ENCODE measurements at places on chromosomes 3 and 15.

DNA sequence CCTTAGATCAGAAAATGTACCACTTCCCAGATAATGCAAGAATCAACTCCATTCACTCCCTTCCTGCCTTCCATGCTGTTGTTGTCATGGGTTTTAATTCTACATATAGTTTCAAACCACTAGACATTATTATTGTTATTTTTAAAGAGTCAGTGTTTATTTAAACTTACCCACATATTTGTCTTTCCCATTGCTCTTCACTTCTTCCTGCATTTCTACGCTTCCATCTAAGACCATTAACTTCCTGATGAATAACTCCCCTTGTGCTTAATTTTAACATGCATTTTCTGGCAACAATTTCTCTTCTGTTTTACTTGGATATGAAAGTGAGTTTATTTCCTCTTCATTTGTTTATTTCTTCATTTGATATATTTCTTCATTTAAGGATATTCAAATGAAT lies 127.1 kb upstream of the FHIT start:
- no peak for DNase-seq

DNA sequence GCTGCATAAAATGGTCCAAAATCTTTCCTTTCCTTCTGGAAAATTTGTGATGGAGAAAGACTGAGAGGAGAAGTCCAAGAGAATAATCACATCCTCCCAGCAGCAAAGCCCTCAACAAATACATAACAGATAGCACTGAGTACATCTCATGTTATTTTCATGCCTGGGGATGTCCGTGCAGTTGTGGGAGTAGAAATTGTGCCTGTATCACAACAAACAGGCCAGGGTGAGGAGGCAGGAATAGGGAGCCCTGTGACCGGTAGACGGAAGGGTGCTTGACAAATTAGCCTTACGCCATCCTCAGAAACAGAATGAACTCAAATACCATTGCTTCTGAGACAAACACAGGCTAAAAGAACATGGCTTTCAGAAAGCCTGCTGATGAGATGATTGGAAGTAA lies 333.2 kb upstream of the UMPS start:
- no peak for DNase-seq

DNA sequence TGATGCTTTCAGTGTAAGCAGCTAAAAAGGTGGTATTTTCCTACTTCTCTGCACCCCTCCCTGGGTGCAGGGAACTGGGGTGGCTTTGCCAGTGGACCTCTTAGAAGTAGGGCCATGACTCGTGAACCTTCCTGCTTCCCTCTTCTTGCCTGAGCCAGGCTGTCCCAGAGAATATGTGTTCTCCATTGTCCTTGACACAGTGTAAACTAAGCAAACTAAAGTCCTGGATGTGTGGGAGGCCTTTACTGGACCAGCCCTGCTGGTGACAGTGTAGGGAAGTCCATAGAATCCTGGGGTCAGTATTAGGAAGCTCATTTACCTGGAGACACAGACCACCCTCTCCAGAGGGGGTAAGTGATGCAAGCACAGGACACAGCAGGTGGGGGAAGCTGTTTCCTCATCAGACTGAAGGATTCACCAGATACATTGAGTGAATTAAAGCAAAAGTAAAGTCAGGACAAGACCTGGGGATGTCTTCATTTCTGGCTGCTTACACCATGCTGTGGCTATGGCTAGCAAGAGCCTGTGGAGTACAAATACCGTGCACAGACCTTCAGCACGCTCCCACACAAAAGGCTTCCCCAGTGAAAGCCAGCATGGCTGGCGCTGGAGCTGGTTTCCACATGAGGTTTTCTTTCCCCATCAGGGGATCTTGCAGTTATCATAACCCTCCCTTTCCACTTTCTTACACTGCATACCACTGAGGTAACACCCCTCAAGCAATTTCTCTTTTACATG lies 64.8 kb upstream of the LPP start:
- no peak for DNase-seq

GRCh38 chr3:158205994-158206393 lies 96.1 kb downstream of the RSRC1 start:
- peak; percentile 0 for DNase-seq

DNA sequence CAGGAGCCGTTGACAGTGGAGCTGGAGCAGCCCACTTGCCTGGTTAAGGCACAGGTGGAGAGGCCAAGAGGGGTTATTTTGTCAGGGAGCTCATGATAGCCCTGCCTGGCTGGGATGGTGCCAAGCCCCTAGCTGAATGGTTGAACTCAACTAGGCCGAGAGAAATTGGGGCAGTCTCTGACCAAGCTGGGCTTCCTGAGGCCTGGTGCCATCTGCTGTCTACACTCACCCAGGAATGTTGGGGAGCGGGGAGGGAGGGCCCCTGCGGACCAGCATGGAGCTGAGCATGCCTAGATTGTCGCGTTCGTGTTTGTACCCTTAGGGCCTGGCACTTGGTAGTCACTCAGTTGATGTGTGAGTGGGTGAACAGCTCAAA lies 1.2 kb downstream of the BRPF1 start:
- DNase-seq: no peak

DNA sequence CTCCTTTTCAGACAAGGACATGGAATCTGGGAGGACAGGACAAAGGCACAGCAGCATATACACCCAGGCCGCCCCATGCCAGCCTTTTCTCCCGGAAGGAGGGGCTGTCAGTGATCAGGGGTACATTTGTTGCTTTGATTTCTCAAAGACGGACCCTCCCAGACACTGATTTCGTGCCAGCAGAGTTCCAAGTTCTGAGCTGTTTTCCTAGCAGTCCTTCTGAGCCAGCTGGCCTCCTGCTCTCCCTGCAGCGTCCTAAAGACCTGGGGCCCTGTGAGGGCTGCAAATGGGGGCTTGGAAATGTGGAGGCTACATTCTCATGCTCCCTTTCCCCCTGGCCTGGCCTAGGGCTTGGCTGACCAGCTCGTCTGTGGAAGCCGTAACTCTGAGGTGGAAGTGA lies 22.3 kb downstream of the CTSH start:
- DNase-seq: no peak

DNA sequence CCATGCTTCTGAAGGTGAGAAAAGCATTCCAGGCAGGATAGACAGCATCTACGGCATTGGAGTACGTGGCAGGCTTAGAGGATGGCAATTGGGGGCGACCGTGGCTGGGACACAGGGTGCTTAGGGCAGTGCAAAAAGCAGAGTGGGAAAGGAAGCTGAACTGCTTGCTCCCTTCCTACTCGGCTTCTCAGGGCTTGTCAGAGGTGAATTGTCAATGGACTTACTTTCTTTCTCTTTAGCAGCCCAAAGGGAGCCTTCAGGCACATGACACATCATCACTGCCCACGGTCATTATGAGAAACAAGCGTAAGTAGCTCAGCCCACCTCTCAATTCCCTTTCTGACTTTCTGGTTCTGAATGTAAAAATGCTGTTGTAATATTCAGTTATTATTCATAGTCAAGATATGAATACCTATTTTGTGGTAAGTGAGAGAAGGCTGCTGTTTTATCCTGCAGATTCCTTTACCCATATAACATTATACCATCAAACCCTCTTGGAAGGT lies 84.3 kb downstream of the KLHL25 start:
- peak; percentile 87 for DNase-seq

- no peak for DNase-seq
Measured at GRCh38 chr15:40075298-40076044, 33.2 kb downstream of the BMF start.

DNA sequence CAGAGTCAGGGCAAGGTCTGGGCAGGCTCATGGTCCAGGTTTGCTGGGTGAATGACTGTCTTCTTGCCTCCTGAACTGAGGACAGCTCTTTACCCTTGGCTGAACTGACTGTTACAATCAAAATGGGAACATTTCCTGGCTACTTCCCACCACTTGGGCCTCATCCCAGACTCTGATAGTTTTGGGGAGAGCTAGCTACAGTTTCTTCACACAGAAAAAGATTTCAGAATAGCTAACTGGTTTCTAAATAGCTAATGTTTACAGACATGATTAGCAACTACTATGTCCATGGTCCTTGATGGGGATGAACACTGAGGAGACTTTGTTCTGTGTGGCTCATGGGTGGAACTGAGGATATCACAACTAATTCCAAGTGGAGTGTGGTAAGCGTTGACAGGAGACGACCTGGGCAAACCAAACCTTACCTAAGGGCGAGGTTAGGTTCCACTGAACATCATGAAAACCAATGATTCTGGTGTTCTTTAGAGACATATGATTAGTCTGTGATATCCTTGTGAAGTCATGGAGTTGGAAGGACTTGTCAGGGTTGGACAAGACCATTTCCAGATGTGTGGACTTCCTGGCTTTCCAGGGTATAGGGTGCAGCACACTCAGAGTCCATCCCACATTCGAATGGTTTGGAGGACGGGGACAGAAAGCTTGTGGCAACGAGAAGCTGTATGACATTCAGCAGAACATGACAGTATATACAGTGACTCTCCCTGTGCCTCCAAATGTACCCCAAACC lies 7.3 kb downstream of the ALPK3 start:
- no peak for DNase-seq

DNA sequence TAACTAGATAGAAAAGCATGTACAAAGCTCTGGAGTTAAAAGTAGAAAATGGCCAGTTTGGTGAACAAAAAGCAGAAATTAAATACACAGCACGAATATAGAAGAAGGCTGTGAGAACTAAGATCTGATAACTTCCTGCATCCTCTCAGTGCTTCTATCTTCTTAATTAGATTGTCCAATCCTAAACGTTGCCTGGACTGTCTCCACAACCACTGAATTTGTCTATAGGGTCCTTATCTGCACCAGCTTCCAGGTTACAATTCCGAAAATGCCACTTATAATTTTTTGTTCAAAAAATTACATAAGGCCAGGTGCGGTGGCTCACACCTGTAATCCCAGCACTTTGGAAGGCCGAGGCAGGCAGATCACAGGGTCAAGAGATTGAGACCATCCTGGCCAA lies 626.3 kb downstream of the TBL1XR1 start:
- no peak for DNase-seq

- DNase-seq: no peak
Measured at GRCh38 chr3:151082880-151083838, 2.3 kb upstream of the MED12L start.

- DNase-seq: no peak
Measured at GRCh38 chr3:129070086-129070885, 9.7 kb downstream of the GP9 start.

DNA sequence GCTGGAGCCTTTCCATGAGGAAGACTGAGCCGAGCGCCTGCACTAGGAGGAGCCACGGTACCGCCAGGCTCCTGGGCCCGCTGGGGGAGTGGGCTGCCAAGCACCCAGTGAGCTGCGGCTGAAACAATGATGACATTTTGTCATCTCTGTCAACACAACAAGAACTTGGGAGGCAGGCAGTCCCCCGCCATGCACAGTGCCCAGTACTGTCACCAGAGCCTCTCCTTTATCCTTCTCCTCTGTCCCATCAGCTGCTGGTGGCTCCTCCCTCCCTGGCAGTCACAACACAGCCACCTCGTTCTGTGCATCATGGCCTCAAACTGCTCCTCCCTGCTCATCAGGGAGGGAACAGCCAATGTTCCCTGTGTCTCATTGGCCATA lies 34.0 kb upstream of the PCSK6 start:
- DNase-seq: no peak

DNA sequence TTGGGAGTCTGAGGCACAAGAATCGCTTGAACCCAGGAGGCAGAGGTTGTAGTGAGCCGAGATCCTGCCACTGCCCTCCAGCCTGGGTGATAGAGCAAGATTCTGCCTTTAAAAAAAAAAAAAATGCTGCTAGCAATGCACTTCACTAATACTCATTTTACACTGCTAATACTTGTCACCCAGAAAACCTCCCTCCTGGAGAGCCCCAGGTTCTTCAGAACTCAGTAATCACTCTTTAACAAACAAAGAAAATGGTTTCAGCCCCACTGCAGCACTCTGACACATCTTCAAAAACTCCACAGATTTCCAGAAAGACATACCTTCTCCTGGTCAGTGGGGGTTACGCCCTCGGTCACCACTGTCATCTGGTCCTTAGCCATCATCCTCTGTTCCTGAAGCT lies 366.7 kb downstream of the SHQ1 start:
- DNase-seq: no peak

GRCh38 chr3:97658668-97659285 lies 105.8 kb upstream of the ARL6 start:
- DNase-seq: peak; percentile 30

- peak; percentile 90 for DNase-seq
Measured at GRCh38 chr3:47381317-47382157, 716 bp downstream of the PTPN23 start.

DNA sequence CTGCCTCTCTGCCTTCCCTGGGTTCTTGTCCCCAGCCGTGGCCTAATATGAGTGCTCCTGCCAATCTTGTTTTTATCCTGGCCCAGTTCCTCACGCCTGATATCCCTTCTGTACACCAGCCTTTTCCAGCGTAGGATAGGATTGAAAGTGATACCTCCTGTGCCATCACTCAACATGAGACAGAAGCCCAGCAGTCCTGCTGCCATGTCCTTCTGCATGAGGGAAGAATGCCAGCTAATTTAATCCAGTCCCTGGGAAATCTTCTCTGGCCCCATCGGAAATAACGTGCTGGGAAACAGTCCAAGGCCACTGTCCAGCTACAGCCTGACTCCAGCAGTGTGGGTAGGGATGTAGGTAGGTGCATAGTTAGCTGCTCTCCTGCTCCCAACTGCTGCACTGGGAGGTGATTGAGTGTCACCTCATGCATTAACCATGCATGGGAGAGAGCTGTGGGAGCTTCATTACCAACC lies 92.0 kb upstream of the TPM1 start:
- no peak for DNase-seq

DNA sequence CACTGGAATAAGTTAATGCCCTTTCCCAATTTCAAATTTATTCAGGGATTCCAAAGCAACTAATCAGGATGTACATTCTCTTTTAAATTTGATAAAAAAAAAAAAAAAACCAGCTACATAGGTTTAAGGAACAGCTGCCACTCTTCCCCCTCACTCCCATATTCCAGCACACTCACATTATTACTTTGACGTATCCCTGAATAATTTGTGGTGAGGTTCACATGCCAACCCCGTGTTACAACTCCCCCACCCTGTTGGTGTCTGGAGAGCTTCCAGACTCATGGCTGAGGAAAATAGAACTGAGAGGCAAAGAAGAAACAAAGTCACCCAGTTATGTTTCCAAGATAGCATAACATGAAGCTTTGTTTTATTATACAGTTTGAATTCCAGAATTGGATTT lies 300.5 kb upstream of the MME start:
- no peak for DNase-seq

GRCh38 chr3:30777426-30778113 lies 116.9 kb downstream of the GADL1 start:
- DNase-seq: no peak

Data from activated CD4-positive, alpha-beta T cell treated with anti-CD3 and anti-CD28 coated beads, Interleukin-10, Interleukin-2, amounts not matched to agents 100 ng/mL and 50 ng/mL, durations not matched to agents 16 hours and 8 hours (primary cell).